ENCODE measurements at places on chromosomes 3 and 15.
A peak's percentile ranks its signal among the peaks of the same experiment; 100 is the strongest.

GRCh38 chr3:71926616-71927015, 141.7 kb upstream of the PROK2 start:
- no peak for DNase-seq

DNA sequence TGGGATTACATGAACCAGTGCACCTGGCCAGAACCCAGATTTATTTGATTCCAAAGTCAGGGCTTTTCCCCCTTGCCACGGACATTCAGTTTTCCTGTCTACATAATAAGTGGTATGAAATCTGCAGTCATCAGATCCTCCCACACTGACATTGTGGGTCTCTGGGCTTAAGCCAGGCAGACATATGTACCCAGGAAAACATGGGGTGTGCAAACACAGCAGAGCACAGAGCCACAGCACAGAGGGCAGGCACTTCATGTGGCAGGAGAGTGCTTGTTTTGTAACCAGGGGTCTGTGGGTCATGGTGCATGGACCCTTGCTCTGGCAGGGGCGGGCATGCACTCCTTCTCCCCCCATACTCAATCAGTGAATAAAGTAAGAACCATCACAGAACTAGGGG, 6.1 kb upstream of the ABTB1 start:
- no peak for DNase-seq

GRCh38 chr3:175163686-175164085, 304.6 kb downstream of the NAALADL2 start:
- DNase-seq = no peak

DNA sequence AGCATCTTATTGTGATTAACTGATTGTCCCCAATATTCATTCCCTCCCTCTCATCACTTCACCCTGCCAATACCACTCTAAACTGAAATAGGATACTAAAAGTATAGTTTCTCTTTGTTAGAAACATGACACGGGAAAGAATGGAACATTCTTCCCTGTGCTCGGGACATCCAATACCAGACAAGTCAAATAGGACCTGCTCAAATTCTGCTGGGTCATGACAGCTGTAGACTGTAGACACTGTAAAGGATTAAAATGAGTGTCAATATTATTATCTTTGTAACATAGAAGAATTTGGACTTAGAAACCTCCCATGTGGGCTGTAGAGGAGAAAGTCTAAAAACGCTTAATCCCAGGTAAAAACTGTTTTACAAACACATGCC, 315.0 kb upstream of the NR2E3 start:
- no peak for DNase-seq

- DNase-seq = no peak
Observed at GRCh38 chr3:111662907-111663306, 67.8 kb upstream of the ZBED2 start.

DNA sequence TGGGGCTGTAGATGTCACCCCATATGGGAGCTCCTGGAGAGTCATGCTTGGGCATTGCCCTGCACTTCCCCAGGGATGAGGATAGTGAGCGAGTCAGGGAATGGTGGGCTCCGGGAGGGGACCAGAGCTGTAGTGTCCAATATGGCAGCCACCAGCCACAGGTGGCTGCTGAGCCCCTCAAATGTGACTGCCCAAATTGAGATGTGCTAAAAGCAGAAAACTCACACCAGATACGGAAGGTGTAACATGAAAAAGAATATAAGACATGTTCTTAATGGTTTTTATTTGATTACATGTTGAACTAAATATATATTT, 31.7 kb downstream of the GRIP2 start:
- no peak for DNase-seq

- DNase-seq = no peak
Observed at GRCh38 chr15:100560323-100560722, 31.6 kb upstream of the CERS3 start.

- DNase-seq = no peak
Observed at GRCh38 chr15:73655724-73656123, 22.5 kb upstream of the NPTN start.

- DNase-seq = no peak
Observed at GRCh38 chr3:107456501-107456900, 66.3 kb upstream of the BBX start.

GRCh38 chr3:132317229-132317948, at the start of gene ACP3:
TSS of gene ACP3 (plus strand) at chr3:132317407. CDS start at chr3:132317457, 50 bp downstream.
- no peak for DNase-seq

DNA sequence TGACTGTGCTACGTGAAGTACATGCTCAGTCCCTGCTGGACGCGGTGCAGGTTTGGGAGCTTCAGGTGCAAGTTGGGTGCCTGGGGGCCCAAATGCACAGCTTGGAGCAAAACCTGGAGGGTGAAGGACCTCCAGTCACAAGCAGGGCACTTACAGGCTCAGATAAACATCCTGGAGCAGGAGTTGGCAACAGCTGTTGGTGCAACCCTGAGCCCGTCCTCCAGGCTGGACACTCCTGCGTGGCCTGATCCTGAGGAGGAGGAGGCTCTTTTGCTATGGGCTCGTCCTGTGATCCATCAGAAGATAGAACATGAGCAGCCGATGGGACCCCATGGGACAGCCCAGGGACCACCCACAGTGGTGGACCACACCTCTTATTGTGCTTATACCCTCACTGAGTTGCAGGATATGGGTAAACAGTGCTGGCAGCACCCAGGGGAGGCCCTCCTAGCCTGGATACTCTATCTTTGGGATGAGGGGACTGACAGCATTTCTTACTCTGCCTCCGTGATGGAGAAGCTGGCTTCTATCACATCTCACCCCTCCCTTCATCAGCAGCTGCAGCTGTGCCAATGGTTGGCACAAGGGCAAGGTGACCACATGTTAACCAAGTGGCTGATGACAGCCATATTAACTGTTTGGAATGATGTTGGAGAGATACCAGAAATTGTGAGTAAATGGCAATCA, 301.6 kb downstream of the ZPLD1 start:
- DNase-seq = no peak

DNA sequence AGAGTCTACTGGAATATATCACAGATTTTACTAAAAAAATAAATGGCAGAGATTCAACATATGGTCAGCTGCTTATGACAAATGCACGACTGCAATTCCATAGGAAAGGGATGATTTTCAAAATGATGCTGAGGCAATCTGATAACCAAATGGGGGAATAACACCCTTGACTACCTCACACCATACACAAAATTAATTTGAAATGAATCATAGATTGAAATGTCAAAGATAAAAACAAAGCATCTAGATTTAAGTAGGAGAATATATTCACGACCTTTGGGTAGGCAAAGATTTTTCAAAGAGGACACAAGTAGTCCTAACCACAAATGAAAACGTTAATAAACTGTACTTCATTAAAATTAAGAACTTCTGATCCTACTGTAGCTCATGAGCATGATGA, 11.2 kb downstream of the SENP7 start:
- no peak for DNase-seq

DNA sequence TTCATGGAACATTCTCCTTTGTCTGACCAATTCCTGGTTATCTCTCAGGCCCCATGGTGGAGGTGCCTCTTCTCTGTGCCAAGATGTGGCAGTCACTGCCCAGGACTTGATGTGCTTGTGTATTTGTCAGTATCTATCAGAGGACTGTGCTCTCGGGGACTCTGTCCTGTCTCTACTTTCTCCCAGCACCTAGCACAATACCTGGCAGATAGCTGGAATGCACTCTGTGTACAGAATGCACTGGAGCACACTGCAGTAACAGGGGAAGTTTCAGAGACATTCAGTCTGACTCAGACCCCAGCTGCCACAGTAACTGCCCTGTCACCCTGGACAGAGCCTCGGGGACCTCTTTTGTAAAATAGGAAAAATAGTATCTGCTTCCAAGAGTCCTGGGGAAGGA, 34.6 kb upstream of the SV2B start:
- no peak for DNase-seq

DNA sequence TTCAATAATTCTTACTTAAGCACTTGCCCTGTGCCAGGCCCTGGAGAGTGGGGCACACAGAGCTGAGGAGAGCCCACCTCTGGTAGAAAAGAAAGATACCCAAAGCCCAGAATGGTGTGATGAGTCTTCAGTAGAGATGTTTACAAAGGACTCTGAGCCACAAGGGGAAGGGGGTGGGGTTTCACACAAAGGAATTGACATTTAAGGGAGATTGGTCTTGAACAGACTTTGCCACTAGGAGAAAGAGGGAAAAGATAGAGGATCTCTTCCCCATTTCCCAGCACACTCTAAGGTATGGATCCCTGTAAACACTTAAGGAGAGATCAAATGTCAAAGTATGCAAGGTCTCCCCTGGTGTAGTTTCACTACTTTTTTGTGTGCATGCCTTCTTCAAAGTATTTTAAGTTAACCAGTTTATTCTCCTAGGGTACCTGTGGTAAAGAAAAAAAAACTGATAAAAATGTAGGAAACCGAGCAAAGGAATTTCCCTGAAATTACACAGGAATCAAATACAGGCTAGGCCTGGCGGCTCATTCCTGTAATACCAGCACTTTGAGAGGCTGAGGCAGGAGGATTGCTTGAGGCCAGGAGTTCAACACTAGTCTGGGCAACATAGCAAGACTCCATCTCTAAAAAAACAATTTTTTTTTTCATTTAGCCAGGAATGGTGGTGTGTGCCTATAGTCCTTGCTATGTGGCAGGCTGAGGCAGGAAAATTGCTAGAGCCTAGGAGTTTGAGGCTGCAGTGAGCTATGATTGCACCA, 117.6 kb upstream of the SKOR1 start:
- no peak for DNase-seq

GRCh38 chr3:184067573-184068055, 14.8 kb downstream of the HTR3C start:
- DNase-seq = no peak

- DNase-seq = no peak
Observed at GRCh38 chr3:9897408-9898372, 5.0 kb upstream of the IL17RE start.

DNA sequence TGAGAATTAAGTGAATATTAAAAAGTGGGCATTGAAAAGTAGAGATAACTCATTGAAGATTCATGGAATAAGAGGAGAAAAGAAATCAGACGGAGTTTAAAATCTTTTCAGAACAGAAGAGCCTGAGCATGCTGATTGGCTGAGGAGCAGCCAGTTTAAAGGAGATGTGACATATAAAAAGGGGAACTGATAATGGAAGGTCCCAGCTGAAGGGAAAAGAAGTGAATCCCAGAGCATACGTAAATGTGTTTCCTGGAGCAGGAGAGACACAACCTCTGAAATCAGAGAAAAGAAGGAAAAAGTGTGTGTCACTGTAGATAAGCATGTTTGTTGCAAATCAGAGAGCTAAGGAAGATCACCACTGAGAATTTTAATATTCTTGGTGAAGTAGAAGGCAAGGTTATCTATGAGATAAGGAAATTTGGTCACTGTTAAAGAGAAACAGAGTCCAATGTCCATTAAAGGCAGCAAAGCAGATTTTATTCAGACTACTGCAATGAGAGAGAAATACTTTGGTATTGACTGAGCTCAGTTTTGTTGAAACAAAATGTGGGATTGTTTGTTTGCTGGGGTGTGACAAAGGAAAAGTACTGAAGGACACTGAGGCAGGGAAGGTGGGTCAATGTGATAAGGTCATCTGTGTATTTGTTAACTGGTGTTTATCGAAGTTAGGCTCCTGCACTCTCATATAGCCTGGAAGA, 84.6 kb upstream of the WDR72 start:
- DNase-seq = no peak

GRCh38 chr15:93146196-93146595, 57.2 kb upstream of the RGMA start:
- no peak for DNase-seq

DNA sequence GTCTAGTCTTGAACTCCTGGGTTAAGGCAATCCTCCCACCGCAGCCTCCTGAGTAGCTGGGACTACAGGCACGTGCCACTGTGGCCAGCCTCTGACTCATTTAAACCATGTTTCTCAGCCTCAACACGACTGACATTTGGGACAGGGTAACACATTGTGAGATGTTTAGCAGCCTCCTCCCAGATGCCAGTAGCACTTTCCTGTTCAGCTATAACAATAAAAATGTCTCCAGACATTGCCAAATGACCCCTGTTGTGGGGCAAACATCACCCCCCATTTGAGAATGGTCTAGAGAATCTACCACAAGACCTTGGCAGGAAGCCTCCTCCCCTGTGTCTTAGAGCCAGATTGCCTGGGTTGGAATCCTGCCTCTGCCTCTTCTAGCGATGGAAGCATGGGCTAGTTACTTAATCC, 8.4 kb downstream of the TMEM40 start:
- DNase-seq = peak; percentile 33

DNA sequence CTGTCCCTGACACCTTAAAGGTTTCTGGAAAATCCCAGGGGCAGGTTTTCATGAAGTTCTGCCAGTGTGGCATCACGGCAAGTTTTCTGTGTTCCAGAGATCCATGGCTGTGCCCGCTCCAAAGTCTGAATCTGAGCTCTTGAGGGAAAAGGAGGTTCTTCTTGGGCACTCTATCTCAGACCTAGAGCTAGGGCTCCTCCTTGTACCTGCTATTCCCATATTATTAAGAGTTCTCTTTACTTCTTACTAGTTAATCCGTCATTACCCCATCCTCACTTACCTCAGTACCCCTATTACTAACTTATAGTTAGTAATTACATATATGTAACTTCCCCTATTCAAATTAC, 5.9 kb upstream of the TRA2B start:
- DNase-seq = no peak
